ENCODE measurements at places on chromosomes 6 and 20. TPM values are rescaled to one million over a fixed set of nuclear protein-coding genes. Genes with fewer than 3 reads are reported as not detected.

Gene GABRR1
- total RNA-seq, result not detected

Gene ZSCAN12
- 4.2 TPM for total RNA-seq

Gene IER3
- 20.0 TPM for total RNA-seq

Gene NKAIN2
- total RNA-seq, result not detected

Gene PRDM13
- total RNA-seq, result not detected

Gene SLC12A5
- total RNA-seq, result 0.33 TPM

Gene ZSWIM3
- 1.9 TPM for total RNA-seq

DNA sequence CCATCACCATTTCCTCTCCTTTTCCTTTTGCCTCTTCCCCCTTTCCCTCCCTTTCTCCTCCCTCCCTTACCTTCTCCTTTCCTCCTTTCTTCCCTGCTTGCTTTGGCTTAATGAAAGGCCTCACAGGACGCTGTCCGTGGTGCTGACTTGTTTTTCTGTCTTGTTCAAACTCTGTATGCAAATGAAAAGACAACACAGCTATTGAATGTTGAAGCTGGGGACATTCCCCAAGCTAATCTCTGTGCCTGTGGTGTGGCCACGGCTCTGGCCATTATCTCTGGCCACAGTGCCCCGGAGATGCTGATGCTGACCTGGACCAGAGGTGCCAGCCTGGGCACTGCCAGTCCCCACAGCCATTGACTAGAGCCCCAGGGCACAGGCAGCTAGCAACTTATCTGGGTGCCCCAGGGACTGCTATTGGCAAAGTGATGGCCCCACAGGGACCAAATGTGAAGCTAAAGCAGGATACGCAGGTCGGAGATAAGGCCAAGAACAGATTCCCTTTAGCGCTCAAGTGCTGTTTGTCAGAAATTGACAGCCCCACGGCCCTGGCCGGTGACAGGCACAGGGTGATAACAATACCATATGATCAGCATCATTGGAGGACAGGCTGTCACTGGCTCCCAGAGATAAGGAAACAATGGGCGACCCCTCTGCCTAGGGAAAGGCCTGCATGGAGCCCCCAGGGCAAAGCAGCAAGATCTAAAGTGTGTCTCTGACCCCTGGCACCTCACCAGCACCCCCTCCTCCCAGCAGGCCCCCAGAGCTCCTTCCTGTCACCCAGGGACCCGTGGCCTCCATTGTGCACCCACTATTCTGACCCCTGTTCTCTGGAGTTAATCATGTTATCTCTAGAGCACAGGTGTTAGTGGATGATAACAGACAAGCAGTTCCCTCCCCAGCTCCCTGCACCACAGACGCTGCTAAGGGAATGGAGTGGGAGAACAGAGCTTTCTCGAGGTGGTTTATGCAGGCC, 31.6 kb upstream of the SLC32A1 start:
- H3K27ac ChIP-seq, result no peak overlapping the region
- no peaks in the 10 kb centered on the region for H3K27me3 ChIP-seq
- no peak for DNase-seq
- H3K36me3 ChIP-seq, result no peaks in the 10 kb centered on the region
- H3K4me3 ChIP-seq, result no peak overlapping the region
- no peaks in the 10 kb centered on the region for H3K4me1 ChIP-seq

- no peaks in the 10 kb centered on the region for H3K27me3 ChIP-seq
- H3K27ac ChIP-seq, result no peak overlapping the region
- H3K4me1 ChIP-seq, result no peaks in the 10 kb centered on the region
- no peaks in the 10 kb centered on the region for H3K36me3 ChIP-seq
These were observed 4.6 kb upstream of the CPXM1 start for GRCh38 chr20:2804852-2805688.

DNA sequence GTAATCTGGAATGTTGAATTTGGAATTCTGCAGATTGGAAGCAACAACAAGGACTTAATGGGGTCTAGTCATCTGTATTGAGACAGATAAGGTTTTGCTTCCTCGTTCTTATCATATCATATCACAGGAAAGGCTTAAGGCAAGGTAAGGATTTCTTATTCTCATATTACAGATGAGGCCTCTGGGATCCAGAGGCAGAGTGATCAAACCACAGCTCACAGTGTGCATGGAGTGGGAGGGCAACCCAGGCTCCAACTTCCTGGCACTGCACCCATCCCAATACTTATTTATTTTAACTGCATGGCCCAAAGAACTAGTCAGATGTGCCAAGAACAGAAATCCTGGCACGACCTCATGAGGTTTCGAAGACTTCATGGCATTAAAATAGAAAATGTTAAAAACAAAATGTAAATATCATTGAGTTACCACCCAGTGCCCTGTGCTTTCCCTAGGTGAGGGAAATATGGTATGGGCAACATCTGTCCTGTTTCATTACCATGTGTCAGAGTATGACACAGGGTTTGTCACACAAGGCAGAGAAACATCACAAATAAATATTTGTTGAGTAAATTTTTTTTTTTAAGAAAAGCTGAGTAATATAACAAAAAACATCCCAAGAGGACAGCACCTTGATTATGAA, 191.9 kb downstream of the ISM1 start:
- no peaks in the 10 kb centered on the region for H3K4me1 ChIP-seq
- DNase-seq, result peak; percentile 23
- peak overlapping the region; percentile 70 for H3K27ac ChIP-seq
- H3K27me3 ChIP-seq, result no peaks in the 10 kb centered on the region

DNA sequence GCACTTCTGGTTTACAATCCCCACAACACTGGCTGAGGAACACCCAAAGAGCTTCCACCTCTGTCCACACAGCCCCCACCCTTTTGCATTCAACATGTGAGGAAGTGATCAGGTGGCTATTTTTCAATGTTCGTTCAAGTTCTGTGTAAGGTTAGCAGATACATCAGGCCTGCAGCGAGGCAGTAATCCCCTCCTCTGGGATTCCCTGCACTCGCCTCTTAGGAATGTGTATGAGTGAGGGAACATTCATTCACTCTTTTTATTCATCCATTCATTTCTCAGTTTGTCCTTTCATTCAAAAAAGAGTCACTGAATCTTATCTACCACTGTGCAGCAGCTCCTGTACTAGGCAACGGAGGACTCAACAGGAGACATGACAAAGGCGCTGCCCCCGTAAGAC, 236.4 kb upstream of the PRDM1 start:
- DNase-seq, result no peak
- H3K27me3 ChIP-seq, result no peaks in the 10 kb centered on the region
- H3K27ac ChIP-seq, result no peak overlapping the region
- no peaks in the 10 kb centered on the region for H3K4me1 ChIP-seq

GRCh38 chr6:104522533-104522932, 337.2 kb downstream of the HACE1 start:
- no peak overlapping the region for H3K27ac ChIP-seq
- H3K27me3 ChIP-seq, result no peaks in the 10 kb centered on the region
- H3K36me3 ChIP-seq, result no peaks in the 10 kb centered on the region
- no peak overlapping the region for H3K4me3 ChIP-seq

GRCh38 chr6:142235791-142236190, 66.0 kb upstream of the ADGRG6 start:
- no peaks in the 10 kb centered on the region for H3K4me1 ChIP-seq
- H3K4me3 ChIP-seq, result no peak overlapping the region
- no peaks in the 10 kb centered on the region for H3K36me3 ChIP-seq
- DNase-seq, result no peak
- H3K27me3 ChIP-seq, result no peaks in the 10 kb centered on the region
- no peak overlapping the region for H3K27ac ChIP-seq

GRCh38 chr6:33962246-33963027, 158.6 kb upstream of the MLN start:
- no peaks in the 10 kb centered on the region for H3K4me1 ChIP-seq
- H3K27me3 ChIP-seq, result no peaks in the 10 kb centered on the region
- no peak overlapping the region for H3K4me3 ChIP-seq
- DNase-seq, result peak; percentile 43
- no peak overlapping the region for H3K27ac ChIP-seq

DNA sequence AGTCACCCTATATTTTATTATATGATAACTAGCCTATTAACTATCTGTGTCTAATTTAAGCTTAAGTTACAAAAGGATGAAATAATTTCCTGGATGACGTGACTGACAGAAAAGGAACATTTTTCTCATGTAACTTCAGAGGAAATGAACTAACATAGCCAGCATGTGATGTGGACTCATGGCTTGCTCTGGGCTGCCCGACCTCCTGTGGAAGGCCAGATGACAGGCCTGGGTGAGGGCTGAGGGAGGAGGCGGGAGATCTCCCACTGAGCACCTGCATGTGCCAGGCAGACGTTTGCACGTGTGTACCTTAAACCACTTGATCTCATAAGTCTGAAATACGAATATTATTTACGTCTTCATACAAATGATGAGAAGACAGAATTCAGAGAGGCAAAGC, 321.1 kb downstream of the SYNE1 start:
- no peak for DNase-seq
- H3K4me1 ChIP-seq, result no peaks in the 10 kb centered on the region
- H3K27me3 ChIP-seq, result no peaks in the 10 kb centered on the region
- H3K4me3 ChIP-seq, result no peak overlapping the region
- no peak overlapping the region for H3K27ac ChIP-seq

DNA sequence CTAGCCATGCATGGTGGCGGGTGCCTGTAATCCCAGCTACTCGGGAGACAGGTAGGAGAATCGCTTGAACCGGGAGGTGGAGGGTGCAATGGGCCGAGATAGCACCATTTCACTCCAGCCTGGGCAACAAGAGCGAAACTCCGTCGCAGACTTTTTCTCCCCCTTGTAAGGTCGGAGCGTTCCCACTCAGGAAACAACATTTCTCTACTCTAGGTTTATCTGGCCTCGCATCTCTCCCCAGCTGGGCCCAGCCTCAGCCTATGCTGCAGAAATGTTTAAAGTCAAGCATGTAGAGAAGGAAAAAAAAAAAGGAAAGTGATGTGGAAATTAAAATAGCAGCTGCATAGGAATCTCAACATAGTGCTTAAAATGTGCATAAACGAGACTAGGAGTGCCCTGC, 172.3 kb downstream of the TRIM27 start:
- H3K27ac ChIP-seq, result no peak overlapping the region
- H3K4me3 ChIP-seq, result no peak overlapping the region
- H3K36me3 ChIP-seq, result no peaks in the 10 kb centered on the region
- DNase-seq, result no peak
- no peaks in the 10 kb centered on the region for H3K4me1 ChIP-seq

- no peak for DNase-seq
- no peak overlapping the region for H3K4me3 ChIP-seq
- no peaks in the 10 kb centered on the region for H3K36me3 ChIP-seq
- H3K27me3 ChIP-seq, result no peaks in the 10 kb centered on the region
- H3K4me1 ChIP-seq, result no peaks in the 10 kb centered on the region
These were observed 617.2 kb downstream of the PTPRT start for GRCh38 chr20:42572320-42573016.

DNA sequence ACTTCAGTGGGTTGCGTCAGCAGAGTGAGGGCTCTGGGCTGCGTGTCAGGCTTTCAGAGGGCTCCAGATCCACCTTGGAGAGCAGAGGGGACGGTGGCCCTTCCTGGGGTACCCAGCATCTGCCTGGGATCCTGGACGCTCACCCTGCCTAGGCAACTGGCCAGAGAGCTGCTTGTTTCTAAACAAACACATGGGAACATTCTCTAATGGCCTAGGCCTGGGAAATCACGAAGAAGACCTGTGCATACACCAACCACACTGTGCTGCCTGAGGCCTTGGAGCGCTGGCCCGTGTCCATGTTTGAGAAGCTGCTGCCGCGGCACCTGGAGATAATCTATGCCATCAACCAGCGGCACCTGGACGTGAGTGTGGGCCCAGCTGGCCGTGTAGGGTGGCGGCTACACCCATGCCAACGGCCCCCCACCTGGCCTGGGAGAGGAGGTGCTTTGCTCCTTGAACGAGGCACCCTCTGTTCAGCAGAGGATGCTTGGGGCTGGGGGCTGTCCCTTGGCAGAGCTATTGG, 32.2 kb downstream of the PYGB start:
- no peaks in the 10 kb centered on the region for H3K27me3 ChIP-seq
- peak; percentile 97 for DNase-seq
- H3K4me3 ChIP-seq, result no peak overlapping the region
- H3K36me3 ChIP-seq, result peaks cover 16% of the 10 kb centered on the region

All from breast epithelium (tissue), 4 donors.